NCI-H345 (cell line): ENCODE measurements at places on chromosomes 3 and 15.

- DNase-seq, result no peak
Observed at GRCh38 chr15:89669941-89670340, 9.2 kb downstream of the PLIN1 start.

DNA sequence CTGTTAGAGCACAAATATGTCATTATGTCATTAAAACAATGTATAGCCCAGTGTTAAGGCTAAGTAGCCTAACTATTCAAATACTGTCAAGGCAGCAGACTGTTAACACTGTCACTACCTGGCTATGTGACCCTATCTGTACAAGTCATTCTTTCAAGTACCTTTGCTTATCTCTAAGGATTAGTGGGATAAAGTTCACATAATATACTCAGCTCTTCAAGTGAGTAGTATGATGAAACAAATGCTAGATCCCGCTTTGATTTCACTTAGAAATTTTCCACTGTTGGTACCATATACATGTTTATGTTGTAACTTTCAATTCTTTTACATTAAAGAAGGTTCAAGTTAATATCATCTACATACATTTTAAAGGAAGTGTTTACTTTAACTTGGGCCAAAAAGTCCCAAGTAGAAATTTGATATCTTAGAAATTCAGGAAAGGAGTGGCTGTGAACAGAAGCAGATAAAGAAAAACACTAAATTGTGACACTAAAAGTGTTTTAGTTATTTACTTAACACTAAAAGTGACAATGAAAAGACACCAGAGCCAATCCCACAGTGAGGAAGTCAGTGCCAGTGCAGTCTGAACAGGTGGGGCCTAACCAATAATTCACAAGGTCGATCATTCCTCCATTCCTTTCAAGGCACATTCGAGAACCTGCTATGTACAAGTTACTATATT lies 4.8 kb upstream of the RFX7 start:
- DNase-seq, result no peak

DNA sequence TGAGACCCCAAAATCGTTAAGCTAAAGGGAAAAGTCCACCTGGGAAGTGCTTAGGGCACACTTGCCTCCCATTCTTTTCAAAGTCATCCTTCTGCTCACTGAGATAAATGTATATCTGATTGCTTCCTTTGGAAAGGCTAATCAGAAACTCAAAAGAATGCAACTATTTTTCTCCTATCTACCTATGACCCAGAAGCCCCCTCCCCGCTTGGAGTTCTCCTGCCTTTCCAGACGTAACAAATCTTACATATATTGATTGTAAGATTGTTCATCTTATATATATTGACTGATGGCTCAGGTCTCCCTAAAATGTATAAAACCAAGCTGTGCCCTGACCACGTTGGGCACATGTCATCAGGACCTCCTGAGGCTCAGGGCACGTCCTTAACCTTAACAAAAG lies 56.8 kb upstream of the ACAN start:
- no peak for DNase-seq

GRCh38 chr3:71753701-71754609 lies at the start of gene GPR27:
GPR27 (plus strand) TSS chr3:71753855; CDS start chr3:71754050, 195 bp downstream.
- peak; percentile 35 for DNase-seq

DNA sequence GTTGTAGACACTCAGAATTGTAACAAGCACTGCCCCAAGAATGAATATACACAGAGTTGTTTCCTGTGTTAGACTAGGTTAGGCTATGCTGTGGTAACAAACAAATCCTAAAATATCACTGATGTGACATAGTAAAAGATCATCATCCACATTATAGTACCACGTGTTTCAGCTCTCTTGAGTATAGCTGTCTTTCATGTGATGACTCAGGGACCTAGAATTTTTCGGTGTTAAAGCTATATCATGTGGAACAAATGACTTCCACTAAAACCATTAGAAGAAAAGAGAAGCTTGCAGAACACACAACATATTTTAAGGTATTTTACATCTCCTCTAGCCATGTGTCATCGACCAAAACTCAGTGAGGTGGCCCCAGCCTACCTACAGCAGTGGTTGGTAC lies 307.9 kb upstream of the RBMS3 start:
- DNase-seq, result no peak

DNA sequence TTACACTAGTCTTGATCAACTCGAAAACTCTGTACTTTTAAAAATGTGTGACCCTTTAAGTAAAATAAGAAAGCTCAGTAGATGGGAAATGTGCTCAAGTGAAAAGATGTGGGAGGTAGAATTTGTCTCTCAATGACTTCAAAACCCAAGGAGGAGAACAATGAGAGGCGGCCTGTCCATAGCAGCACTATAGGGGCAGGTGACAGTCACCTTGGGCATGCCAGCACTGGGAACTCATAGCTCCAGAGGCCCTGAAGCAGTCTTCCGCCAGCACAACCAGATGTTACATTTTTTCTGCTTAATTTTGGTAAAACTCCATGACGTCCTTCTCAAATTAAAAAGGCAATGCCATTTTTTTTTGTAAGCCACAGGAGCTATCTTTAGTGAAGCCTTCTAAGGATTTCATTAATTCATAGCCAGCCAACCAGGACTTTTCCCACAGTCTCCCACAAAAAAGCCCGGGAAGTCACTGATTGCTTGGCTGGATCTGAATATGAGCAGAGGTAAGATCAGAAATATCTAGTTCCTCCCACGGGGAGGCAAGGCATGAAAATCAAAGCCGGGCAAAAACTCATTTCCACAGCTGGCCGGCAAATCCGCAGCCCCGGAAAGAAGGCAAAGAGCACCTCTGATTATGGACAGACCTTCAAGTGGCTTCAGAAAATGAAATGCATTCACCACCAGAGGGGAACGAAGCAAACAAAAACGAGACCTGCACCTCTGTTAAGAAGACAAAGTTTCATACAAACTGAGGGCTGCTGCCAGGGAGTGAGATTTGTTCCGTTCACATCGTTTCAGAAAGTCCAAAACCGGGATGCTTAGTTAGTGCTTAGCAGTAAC lies 10.5 kb downstream of the IL17RD start:
- no peak for DNase-seq

DNA sequence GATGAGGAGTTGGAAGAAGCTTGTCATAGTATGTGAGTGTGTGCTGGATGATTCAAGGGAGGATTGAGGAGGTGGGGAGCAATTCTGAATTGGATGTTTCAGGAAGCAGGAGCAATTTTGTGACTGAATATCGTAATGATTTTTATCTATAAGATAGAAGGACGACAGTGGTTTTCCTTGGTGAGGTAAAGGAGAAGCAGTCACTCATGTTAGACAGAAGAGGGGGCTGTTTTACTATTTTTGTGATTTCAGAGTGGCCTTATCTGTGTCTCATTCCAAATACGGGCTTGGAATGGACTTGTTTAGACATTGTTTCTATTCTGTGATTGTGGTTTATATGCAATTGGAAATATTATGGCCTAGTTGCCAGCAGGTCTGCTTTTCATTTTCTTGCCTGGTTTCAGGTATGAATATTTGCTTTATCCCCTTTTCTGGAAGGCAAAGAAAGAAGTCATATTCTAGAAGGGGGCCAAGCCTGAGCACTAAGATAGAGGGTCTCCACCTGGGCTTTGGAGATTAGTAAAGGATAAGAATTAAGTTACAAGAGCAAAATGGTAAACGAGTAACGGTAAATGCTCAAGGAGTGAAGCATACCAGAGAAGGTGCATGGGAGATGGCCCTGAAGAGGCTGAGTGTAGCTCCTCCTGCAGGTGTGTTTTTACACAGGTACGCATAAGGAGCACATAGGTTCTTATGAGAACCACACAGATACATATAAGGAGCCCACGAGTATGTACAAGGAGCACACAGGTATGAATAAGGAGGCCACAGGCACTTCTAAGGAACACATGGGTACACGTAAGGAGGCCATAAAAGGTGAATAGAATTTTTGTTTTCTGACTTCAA lies 124.6 kb upstream of the KCNAB1 start:
- DNase-seq, result peak; percentile 30

DNA sequence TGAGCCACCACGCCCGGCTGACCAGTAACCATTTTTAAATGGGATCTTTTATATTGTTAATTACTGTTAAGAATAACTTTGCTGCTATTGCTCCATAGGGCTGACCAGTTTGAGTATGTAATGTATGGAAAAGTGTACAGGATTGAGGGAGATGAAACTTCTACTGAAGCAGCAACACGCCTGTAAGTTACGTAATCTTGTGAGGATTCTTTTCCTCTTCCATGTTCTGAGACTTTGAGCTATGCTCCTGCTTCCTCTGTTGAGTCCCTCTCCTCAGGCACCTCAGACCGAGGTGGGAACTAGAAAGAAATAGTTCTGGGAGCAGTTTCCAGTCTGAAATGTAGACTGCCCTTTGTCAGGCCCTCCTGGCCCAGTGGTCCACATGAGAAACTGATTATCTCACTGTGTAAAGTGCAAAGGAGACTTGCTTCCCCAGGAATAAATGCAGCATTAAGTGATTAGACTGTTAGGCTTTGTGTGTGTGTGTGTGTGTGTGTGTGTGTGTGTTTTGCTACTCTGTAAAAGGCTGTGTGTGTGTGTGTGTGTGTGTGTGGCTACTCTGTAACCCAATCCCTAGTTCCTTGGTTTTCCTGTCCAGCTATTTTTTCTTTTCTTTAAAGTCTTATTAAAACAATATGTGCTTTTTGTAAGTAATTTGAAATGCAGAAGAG lies 5.2 kb downstream of the POLR2H start:
- no peak for DNase-seq

DNA sequence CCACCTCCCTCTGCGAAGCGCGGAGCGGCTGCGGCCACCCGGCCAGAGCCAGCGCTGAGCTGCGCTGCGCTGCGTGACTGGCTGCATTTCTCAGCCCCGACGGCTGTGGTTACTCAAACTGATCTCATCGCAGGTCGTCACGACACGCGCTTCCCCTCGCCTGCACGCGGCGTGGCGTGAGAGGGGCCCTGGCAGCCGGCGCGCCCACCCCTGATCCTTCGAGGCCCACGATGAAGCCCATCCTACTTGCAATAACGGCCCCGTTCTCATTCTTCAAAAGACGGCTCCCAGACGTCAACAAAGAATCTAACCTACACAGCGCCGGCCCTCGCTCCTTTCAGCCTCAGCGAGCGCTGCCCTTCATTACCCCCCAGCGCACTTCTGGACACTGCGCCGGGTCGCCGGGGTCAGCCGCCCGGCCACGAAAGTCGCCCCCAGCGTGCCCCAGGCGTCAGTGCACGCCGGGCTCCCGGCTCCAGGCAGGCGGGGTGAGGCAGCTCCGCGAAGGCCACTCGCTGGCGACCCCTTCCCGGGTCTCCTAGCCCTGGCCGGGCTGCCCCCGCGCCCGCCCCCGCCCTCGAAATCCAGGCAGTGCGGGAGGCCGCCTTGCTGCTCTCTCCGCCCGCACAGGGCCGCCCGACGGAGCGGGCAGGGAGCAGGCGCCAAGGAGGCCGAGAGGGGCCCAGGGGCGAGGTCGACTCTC lies 9.9 kb upstream of the LEKR1 start:
- no peak for DNase-seq

DNA sequence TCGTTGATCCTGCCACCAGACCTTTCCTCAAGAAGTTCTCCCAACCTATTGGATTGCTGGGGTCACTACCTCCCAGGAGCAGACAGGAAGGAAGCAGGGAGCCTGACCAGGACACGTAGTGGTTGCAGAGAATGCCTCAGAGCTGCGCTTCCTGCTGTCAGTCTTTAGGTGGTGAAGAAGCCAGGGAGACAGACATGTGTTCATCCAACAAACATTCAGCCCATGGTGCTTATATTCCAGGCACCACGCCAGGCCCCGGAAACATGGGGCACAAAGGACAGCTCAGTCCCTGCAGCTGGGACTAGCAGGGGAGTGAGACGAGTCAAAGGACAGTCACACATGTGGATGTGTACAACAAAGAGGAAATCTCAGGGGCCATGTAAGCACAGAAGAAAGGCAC lies 26.0 kb upstream of the CORO2B start:
- peak; percentile 5 for DNase-seq

DNA sequence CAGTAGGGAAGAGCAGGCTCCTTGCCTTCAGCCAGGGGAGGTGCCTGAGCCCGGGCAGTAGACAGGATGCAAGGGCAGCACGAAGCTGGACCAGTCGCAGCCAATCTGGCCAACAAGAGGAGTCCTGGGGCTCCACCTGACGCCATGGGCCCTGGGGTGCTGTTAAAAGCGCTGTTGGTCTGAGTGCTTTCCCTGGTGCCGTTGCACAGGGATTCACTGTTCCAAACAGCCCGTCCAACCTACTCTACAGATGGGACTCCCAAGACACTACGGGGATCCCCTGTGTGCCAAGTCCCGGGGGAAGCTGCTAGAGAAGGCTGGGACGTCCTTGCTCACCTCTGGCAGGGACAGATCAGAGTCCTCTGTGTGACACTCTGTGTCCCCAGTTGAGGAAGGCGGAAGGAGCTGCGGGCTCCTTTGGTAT lies 632 bp downstream of the CTSH start:
- no peak for DNase-seq
